NCI-H2081 (cell line): ENCODE measurements at places on chromosomes 16 and 17.

DNA sequence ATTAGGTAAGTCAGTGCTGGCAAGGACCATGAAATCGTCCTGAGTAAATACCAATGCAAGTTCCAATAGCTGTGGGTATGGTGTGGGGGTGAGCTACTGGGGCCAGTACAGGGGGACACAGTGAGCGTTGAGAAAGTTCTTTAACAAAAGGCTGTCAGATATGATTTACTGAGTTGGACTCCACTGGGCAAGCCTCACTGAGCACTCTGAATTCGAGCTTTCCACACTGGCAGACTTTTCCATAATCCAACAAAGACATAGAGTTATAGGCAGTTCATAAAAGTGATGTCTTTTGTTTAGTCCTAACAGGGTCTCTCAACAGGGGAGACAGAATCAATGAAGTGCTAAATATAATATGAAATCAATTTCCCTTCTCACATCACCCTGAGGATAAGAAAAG is 489.0 kb downstream of the KCNJ2 start:
- no peak for DNase-seq

GRCh38 chr17:57257895-57258851 is 1.9 kb downstream of the MSI2 start:
- DNase-seq = no peak

GRCh38 chr16:83689385-83689831 is 118.4 kb upstream of the HSBP1 start:
- DNase-seq = no peak

- no peak for DNase-seq
Observed at GRCh38 chr17:51103451-51103850, 17.2 kb downstream of the SPAG9 start.

GRCh38 chr16:28001642-28002041 is 61.9 kb downstream of the GSG1L start:
- no peak for DNase-seq

DNA sequence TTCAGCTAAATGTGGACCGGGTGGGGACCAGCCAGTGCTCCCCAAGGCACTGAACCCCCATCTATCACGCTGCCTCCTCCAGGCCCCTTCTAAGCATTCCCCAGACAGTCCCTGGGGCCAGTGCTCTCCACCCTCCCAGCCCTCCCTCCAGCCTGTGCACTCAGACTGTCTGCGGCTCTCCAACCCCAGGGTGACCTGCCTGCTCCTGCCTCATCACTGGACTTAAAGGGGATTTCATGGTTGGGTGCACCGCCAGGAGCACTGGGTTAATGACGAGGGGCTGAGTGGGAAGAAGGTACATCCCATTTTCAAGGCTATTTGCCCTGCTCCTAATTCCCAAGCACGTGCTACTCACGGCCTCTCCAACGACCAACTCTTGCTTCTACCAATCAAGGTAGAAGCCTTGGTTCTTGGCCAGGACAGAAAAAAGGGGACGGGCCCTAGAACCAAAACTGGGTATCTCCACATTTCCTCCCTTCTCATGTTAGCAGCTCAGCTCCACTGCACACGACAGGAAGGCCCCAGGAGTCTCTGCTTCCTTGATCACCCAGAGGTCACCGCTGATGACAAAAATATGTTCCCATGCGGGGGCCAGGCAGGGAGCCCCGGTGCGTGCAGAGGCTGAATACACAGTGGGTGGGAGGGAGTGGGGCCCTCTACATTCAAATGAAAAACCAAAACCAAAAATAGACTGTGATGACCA is 3.5 kb upstream of the ABR start:
- DNase-seq = no peak

- DNase-seq = no peak
Observed at GRCh38 chr17:3796110-3796821, 4.7 kb downstream of the ITGAE start.

- DNase-seq = no peak
Observed at GRCh38 chr16:14283786-14284185, 212.7 kb downstream of the MRTFB start.

- no peak for DNase-seq
Observed at GRCh38 chr17:31629696-31630470, 229.2 kb downstream of the COPRS start.

- DNase-seq = no peak
Observed at GRCh38 chr17:76537288-76537577, 276 bp downstream of the CYGB start.

DNA sequence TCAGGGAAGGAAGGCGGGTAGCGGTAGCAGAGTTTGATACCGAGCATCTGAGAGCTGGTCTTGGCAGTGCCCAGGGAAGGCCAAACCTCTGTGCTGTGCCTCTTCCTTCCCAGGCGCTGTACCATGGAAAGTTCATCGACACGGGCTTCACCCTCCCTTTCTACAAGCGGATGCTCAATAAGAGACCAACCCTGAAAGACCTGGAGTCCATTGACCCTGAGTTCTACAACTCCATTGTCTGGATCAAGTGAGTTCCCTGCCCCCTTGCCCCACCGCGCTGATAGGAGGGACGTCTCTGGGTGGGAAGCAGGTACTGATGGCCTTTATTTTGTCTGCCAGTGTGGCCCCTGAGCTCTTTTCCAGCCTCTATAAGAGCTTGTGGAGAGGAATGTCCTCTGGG is 15.4 kb upstream of the CLEC18A start:
- DNase-seq = no peak

DNA sequence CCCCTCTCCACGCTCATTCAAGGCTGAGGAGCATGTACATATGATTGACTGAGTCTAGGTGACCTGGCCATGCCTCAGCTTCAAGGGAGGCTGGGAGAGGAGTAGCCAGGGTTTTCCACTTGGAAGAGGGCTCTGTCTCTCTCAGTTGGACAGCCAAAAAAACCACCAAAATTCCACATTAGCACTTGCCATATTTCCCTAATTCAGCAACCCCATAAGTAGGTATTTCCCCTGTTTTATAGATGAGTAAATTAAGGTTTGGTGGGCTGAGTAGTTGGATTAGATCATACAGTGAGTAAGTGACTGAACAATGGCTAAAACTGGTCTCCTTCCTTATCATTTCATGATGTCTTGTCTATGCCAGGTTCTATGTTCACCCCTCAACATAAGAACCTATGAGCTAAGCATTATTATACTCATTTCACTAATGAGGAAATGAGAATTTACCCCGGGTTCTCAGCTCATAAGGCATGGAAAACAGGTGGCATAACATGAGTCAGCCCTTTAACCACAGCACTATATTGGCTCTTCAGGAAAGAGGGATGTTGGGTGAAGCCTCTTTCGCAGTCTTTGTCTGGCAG is 68.0 kb upstream of the GAS7 start:
- DNase-seq = no peak

GRCh38 chr17:11205659-11206058 is 35.4 kb upstream of the SHISA6 start:
- DNase-seq = no peak

DNA sequence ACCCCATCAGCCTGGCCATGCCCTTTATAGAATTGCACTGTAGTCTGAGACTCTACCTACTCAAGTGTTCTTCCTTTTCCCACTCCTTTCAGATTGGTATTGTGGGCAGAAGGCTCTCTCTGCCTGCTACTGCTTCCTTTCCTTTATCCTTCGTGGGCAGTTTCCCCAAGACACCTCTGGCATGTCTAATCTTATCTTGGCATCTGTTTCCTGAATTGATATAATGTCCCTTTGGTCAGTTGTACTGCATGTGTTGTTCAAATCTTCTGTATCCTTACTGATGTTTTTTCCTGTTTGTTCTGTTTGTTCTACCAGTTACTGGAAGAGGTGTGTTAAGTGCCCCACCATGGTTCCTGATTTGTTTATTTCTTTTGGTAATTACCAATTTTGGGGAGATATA is 29.5 kb upstream of the MSI2 start:
- DNase-seq = no peak

- DNase-seq = no peak
Observed at GRCh38 chr17:47895347-47895855, 635 bp upstream of the SP2 start.

DNA sequence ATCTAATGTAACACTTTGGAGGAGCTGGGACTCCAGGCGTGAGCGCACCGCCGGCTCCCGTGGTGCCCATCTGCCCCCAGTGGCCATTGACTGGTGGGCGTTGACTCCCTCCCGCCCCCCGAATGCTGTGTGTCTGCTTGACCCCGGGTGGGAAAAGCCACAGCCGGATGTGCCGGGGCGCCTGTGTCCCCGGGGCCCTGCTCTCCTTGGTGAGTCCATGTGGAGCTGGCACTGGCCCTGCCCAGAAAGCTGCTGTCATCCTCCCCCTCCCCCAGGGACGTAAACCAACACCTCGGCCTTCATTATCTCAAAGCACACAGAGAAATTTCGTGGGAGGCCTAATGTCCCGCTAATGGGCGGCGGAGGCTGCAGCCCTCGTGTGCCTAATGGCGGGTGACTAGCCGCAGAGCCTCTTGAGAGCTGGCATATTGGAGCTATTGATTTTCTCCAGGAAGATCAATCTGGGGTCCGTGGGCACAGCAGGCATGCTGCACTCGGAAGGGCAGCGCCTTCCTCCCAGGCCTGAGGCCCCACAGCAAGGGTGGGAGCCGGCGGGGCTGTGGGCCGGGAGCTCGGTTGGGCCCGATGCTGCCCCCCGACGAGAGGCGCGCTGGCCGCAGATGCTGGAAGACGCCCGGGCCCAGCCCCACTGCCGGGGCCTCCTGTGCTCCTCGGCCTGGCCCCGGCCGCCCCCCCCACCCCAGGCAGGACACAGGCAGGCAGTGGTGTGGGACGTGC is 4.0 kb upstream of the PERCC1 start:
- peak; percentile 29 for DNase-seq

GRCh38 chr17:69406941-69407340 is 7.6 kb upstream of the MAP2K6 start:
- no peak for DNase-seq

- DNase-seq = peak; percentile 25
Observed at GRCh38 chr16:76946879-76947278, 244.1 kb upstream of the MON1B start.

GRCh38 chr17:21095735-21096134 is 31.0 kb upstream of the DHRS7B start:
- DNase-seq = no peak

- DNase-seq = no peak
Observed at GRCh38 chr17:75242461-75243042, 18.9 kb downstream of the GGA3 start.

DNA sequence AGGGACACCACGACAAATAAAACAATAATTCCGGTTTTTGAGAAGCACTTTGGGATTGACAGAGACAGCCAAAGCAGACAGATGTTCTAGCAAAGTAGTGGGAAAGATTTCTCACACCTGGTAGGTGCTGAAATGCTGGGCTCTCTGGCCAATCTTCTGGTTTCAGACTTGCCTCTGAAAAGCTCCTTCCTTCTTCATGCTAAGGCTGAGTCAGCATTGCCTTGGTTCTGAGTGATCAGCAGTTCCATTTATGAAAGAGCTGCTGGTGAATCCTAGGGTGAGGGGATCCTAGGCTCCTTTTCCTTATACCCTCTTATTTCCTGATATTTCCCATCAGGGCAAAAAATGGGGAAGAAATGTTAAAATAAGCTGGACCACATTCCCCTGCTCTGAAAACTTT is 268.7 kb upstream of the SALL1 start:
- DNase-seq = no peak

DNA sequence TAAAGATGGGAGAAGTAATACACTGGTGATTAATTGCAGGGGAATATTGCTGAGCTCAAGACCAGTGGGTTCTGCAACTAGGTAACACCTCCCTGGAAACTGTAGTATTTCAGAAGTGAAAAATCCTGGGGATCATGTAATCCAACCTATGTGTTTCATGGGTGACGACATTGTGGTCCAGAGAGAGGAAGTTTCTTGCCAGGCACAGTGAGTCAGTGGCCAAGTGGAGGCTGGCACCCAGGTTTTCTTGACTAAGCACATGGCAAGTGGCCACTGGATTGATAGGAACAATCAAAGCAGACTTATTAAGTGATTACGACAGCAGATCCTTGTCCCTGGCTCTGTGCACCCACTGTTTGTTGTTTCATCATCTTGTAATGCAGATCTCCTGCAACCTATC is 14.6 kb upstream of the CIITA start:
- DNase-seq = no peak

GRCh38 chr17:73625991-73626673 is 18.1 kb downstream of the SDK2 start:
- no peak for DNase-seq

GRCh38 chr16:88599825-88600538 is 29.8 kb downstream of the ZC3H18 start:
- DNase-seq = no peak

GRCh38 chr16:57800200-57801097 is 1.8 kb downstream of the KIFC3 start:
- DNase-seq = no peak

DNA sequence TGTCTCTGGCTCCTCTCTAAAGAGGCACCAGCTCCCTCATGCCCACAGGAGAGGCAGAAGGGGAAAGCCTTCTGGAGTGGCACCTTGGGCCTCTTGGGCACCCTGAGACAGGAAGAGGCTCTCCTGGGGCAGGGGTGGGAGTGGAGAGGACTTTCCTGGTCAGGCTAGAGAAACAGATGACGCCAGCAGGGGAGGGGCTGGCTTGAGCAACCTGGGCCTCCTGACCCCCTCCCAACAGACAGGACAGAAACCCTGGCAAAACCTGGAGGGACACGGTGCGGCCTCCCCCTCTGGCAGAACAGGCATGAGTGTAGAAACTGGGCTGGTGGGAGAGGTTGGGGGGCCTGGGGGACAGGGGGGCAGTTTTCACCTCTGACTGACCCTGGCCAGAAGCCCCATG is 6.1 kb downstream of the SMIM5 start:
- DNase-seq = no peak

DNA sequence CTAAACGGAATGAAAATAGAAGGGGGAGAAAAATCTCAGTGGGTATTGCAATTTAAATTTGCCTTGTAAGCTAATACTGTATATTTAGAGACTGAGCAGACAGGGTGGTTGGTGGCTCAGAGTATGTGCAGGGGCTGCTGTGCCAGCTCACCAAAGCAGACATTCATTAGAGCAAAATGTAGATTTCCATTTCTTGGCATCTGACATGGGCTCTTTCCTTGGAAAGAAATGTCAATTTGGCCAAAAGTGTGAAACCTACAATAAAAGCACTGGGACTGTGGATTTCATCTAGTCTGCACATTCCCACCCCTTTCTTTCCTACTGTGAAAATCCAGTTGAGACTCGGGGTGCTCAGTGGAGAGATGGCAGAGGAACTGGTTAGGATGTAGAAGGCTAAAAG is 145.1 kb upstream of the NOG start:
- DNase-seq = no peak

GRCh38 chr16:4360538-4361021 is 9.5 kb upstream of the PAM16 start:
- no peak for DNase-seq

DNA sequence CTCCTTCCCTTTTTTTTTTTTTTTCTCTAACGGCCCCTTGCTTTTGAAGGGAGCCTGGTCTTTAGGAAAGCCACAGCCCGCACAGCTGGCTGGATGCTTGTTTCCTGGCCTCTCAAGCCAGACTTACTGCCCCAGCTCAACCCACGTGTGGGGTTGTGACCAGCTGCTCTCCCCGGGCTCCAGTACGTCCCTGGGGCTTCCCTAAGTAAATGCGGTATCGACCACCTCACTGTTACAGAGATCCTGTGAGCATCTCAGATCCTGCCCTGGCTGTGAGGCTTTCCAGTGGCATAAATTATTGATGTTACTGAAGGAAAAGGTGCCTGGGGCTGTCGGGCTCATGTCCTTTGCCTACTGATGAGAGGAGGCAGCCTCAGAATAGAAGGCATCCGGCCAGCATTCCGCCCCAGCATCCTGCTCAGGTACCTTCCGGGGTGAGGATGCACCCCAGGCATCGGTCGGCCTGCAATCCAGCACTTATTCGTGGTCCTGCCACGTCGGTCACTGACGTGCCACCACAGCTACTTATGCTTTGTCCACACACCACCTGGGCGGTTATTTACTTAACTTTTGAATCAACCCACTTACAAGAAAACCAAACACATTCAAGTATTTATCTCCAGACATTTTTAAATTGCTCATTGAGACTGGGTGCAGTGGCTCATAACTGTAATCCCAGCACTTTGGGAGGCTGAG is 9.6 kb downstream of the GPRC5B start:
- no peak for DNase-seq
